ENCODE measurements at places on chromosomes 12 and 14.

DNA sequence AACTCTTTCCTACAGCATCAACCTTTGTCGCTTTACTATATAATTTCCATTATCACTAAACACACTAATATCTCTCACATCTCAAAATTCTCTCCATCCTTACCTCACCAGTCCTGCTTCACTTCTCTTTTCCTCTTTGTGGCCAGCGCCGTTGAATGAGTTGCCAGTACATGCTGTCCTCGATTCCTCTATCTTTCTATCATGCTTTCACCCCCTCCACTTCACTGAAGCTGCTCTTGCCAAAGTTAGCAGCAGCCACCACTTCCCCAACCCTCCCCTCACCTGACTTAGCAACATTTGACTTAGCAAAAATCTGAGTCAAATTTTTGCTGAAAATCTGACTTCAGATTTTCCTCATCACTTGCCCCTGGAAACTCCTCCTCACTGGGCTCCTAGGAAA, 210.4 kb downstream of the ANO6 start:
- no peak for DNase-seq

- no peak for DNase-seq
Measured at GRCh38 chr14:94562941-94563883, 2.0 kb downstream of the SERPINA4 start.

- DNase-seq = no peak
Measured at GRCh38 chr12:108811411-108812180, 45.8 kb downstream of the SSH1 start.

DNA sequence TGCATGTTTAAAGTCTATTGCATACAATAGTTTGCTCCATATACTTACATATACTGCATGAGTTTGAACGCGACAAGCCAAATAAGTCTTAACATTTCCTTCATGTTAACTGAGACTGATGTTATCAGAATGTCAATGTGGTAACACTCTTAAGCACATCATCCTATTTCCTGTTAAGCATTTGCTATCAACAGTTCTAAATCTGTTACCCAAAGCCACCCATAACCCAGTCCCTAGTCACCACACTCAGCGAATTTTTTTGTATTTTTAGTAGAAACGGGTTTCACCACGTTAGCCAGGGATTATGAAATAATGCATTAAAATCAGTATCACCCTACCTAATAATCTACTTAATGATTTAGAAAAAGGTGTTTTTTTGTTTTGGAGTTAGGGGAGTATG, 39.4 kb downstream of the HNRNPC start:
- no peak for DNase-seq

GRCh38 chr14:94384342-94384741, 4.1 kb downstream of the SERPINA1 start:
- DNase-seq = no peak

GRCh38 chr12:14663002-14663401, 33.4 kb downstream of the GUCY2C start:
- DNase-seq = no peak

- DNase-seq = no peak
Measured at GRCh38 chr12:129530517-129530916, 373.3 kb downstream of the TMEM132D start.

DNA sequence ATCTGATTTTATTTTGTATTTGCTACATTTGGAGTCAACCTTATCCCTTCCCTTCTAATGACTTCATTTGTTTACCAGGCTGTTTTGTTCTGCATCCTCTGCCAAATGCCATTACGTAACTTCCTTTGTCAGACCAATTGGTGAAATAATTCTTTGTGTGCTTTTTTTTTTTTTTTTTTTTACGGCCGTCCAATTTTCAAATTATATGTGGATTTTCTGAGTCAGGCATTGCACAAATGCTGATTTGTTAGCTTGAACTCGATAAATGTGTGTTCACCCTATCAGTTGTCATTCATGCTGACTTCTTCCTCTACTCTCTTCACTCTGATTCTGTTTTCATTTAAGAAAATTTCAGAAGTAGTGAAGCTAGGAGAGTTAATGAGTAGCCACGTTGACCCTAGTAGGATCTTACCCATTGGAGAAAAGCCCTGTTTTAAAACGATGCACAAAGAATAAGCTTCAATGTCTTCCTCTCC, 386.2 kb downstream of the DIO2 start:
- no peak for DNase-seq

DNA sequence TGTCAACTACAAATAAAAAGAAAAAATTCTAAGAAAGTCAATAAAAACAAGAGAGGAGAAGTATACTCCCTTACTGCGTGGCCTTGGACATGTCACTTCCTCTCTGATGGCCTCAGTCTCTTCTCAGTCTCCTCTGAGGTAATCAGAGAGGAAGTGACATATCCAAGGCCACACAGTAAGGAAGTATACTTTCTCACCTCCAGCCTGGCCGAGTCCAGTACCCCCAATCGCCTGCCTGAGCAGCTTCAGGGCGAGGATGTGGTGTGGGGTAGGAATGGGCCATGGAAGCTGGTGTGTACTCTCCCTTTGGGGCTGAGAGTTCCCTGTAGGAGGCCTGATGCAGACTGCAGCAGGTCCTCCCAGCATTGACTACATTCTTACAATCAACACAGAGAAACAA, 15.8 kb downstream of the VDR start:
- DNase-seq = no peak

DNA sequence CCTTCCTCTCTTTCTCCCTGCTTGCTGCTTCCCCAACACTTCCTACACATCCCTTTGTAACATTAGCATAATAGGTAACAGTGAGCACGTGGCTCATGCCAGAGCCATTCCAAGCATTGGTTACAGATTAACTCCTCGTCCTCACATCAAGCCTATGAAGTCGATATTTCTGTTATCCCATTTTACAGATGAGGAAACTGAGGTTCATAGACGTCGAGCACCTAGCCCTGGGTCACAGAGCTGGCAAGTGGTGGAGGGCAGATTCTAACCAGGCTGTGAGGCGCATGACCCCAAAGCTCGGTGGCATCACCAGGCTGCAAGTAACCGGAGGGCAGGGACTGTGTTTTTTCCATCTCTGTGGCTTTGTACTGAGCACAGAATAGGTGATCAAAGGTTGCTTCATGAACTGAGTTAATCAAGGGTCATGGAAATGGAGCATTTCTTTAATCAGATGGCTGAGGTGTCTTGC, 5.7 kb upstream of the SERPINA1 start:
- DNase-seq = no peak

GRCh38 chr12:47745485-47746041, 13.1 kb downstream of the RAPGEF3 start:
- no peak for DNase-seq

GRCh38 chr14:58826845-58827686, 189.3 kb downstream of the DACT1 start:
- DNase-seq = no peak

DNA sequence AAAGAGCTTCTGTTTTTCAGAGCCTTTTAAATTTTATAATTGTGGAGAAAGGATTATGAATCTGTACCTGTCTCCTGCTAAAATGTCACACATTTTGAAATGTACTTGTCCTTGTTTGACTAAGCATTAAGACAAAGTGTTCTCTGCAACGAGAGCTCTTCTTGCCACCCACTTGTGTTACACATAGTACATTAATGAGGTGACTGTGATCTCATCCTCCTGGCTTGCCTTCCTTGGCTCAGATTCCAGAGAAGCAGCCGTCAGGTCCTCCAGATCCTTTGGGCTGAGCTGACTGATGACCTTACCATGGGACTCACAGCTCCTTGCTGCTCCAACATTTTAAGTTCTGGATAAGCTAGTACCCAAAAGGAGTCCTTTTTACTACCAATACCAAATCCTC, 81.4 kb downstream of the BBS10 start:
- no peak for DNase-seq

DNA sequence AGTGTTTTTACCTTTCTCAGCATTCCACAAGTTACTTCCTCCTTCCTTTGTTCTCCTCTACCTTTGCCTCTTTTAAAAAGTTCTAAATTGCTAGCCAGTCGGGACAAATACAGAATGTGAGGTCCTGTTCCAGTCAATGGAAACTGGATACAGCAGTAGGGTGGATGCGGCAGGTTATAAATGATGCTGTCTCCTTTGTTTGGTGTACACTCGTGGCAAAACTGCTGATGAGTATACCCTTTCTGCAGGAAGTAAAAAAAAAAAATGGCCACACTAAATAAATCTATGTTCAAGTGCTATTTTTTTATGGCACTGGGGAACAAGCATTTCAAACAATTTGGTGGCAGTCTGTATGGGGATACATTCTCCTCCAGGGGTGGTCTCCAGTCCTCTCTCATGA, 27.5 kb downstream of the KLRK1 start:
- DNase-seq = no peak

- no peak for DNase-seq
Measured at GRCh38 chr12:3772380-3772779, 19.5 kb upstream of the CRACR2A start.

DNA sequence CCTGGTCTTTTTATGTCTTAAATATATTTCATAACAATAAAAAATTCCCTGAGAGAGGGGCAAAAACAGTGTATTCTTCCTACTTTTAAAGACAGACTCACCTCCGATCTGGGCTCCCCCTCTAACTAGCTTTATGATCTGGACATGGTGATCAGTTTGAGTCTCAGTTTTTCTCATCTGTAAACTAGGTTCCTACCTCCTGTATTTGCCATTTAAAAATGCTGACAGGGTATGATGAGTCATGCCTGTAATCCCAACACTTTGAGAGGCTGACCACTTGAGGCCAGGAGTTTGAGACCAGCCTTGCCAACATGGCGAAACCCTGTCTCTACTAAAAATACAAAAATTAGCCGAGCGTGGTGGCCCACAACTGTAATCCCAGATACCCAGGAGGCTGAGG, 114.8 kb upstream of the LHX5 start:
- DNase-seq = no peak

DNA sequence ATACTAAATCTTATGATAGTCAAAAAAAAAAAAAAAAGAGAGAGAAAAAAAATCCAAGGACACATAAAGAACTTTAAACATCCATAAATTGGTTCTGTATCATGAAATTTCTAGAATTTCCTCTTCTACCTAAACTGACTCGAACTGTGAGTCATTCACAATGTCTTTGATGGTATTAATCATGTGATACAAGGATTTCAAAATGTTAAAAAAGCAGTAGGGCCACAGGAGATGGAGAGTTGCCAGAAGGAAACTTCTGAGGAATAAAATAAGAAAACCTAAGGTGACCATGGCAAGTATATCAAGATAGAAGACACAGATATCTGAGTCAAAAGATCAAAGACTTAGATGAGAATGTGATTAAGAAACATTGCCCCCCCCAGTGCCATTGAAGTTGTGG, 1320.9 kb upstream of the FLRT2 start:
- DNase-seq = no peak

GRCh38 chr12:59164991-59165718, 244.9 kb upstream of the LRIG3 start:
- DNase-seq = no peak

DNA sequence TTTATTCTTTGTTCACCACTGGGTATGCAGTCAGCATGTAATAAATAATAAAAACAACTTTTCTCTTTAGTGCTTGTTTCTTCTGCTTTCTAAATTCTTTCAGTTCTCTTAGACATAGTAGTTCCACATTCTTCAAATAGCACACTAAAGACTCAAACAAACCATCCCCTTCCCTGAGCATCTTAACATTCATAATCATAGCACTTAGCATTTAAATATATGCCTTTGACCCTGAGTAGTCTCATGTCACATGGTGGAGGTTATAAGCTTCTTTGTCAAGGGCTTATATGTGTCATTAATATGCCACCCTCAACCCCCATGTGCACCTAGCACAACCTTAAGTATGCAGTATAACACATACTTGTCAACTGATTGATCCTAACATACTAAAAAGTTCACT, 212.7 kb downstream of the PHLDA1 start:
- DNase-seq = no peak

DNA sequence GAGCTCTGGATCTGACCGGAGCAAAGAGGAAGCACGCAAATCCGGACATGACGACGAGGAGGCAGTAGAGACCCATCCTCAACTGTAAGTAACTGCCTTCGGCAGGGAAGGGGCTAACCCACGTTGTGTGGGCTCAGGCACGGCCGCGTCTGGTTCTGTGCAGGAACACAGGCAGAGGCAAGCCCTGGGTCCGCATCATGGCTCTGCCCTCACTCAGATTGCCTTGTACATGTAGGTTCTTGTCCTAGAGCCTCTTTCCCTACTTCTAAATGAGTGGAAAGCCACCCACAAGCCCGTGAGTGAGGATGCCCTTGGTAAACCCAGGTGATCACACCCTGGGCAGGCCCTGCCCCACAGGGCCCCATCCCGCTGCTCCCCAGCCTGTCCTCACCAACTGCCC, 8.9 kb upstream of the RPLP0 start:
- DNase-seq = no peak

- no peak for DNase-seq
Measured at GRCh38 chr14:99568567-99569560, 35.1 kb downstream of the CCDC85C start.

GRCh38 chr14:53710615-53711014, 246.0 kb downstream of the BMP4 start:
- DNase-seq = no peak

DNA sequence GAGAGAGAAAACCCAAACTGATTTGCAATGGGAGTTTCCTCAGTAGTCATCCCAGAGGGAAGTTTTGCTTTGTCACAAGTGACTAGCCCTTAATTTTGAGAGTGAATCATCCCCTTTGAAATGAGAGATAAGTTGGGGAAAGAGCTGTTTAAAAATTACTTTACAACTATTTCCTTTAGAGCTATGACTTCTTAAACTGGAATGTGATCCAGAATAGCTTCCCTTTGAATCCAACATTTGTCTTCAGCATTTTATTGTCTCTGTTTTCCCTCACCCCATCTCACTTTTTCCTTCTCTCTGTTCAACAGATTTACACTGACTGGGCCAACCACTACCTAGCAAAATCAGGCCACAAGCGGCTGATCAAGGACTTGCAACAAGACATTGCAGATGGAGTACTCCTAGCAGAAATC, 109.3 kb downstream of the NAV3 start:
- DNase-seq = no peak

DNA sequence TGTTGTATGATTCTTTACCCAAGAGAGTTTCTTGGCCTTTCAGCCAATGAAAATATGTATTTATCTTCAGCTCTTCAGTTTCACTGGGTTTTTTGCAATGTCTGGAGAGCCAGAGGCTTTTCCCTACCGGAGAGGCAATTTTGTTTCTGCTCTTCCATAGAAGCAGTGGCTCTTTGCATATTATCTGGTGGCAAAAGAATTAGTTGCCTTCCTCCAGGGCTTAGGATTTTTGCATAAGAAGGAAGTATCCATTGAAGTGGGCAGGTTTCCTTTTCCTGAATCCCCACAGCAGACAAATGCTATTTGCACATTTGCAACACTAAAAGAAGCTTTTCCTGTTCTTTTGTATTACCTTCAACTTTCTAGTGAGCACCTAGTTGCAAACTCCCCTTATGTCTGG, 75.2 kb downstream of the NTS start:
- no peak for DNase-seq

DNA sequence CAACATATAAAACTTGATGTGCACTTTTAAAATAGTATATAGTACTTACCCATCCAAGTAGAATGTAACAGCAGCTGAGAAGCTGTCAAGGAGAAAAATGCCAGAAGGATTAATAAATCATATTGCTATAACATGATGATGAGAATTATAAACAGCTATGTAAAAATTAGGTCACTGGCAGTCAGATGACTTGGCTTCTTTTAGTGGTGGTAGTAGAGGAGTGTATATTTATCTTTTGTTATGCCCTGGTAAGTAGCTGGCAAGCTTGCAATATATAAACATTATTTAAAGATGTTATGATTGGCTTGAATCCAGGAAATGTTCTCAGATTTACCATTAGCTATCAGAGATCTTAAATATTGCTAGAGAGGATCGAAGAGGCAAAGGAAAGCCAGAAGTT, 471.0 kb upstream of the MGAT4C start:
- no peak for DNase-seq

All from activated B cell treated with CpG ODN at 0.5 μM for 24 hours (primary cell).